ENCODE measurements at places on chromosomes 3 and 15.

GRCh38 chr3:119738741-119739140, 35.9 kb downstream of the CFAP91 start:
- DNase-seq: no peak

GRCh38 chr3:99910752-99911290, 93.2 kb downstream of the CMSS1 start:
- no peak for DNase-seq

- peak; percentile 80 for DNase-seq
Observed at GRCh38 chr15:99424978-99425656, 140.7 kb upstream of the MEF2A start.

DNA sequence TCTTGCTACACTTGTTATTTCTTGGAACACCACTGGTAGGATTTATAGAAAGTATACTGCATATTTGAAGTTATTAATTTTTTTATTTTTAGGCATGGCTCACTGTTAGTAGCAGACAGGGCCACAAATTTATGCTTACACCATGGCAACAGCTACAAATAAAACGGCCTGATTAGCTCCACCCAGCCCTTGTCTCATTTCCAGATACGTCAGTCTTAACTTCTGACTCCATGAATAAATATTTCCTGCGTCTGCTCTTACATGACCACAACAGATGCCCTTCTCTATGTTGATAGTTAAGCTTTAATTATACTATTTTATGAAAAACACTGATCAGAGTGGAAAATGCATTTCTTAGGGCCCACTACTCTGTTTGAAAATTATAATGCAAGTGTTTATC, 62.3 kb upstream of the CPOX start:
- no peak for DNase-seq

All from T-helper 2 cell treated with Interferon-gamma antibody and Interleukin-4, amounts not matched to agents 5 μg/mL and 100 μg/mL, for 36 hours (primary cell).